ENCODE measurements at places on chromosomes 12 and 14.
A peak's percentile ranks its signal among the peaks of the same experiment; 100 is the strongest.

- no peak for DNase-seq
Observed at GRCh38 chr12:32273063-32273522, 126.3 kb upstream of the FGD4 start.

DNA sequence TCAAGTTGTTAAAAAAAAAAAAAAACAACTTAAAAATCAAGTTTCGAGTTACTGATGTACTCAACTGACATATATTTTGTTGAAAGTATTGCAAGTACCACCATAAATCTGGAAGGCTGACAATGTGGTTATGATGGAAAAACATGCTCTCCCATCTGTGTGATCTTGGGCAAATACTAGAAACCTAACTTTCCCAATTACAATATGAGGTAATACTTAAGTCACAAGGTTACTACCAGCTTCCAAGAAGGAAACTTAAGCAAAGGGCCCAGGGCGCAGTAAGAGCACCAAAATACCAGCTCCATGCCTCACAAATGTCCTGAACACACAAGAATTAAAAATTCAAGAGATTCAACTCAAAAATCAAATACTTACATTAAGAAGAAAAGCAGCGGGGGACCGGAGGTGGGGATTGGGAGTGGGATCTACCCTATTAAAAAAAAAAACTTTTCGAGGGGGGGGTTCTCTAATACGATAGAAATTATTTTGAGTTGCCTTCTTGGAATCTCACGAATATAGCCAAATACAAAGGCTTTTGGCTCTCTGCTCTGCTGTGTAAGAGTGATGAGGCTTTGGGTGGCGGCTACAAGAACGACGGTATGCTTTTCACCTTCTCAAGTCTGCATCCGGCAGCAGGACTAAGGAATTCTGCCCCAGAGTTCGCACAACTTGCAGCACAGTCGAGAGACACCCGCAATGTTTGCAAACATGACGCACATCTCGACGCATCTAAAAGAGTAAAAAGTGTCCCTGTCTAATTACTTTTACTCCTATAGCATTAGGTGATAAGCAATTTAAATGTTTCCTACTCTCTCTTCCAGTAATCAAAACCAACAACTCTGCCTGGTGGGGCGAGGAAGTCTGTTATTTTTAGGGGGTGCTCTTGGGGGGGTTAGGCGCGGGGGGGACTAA is 1.1 kb downstream of the SAV1 start:
- DNase-seq: no peak

DNA sequence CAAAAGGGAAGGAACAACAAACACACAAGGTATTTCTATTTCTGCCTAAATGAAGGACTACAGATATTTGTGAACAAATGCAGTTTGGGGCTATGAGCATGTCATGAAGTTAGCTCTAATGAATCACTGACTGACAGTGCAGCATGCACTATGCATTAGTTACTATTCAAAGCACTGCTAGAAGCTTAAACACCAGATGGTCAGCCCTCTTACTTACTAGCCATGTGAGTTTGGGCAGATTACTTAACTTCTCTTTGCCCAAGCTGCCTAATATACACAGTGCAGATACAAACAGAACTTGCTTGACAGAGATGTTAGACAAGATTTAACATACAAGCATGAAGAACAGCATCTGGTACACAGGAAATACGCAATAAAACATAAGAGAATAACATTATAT is 96.0 kb downstream of the ATXN2 start:
- no peak for DNase-seq

DNA sequence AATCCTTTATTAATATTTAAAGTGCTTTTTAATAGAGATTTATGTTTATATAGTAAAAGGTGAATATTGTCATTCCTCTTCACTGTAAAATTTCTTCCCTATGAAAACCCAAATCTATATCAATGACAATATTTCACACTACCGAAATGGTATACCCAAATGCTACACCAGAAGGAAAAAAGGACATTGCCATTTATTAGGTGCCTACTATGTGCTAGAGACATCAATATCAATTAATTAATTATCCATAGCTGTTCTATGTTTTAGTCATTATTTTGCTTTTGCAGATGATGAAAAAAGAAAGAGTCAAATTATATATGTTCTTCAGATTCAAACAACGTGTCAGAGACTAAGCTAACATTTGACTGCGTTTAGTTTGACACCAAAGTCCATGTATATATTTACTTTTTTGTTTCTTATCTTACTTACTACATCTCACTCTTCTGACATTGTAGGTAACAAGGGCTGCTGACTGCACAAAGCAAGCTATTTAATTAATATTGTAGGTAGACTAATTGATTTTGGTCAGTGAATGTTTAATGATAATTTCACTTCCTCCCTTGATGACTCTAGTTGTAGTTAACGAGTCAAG is 614.0 kb upstream of the FOXG1 start:
- DNase-seq: no peak

GRCh38 chr14:74975059-74975810 is 19.8 kb upstream of the PGF start:
- DNase-seq: no peak

DNA sequence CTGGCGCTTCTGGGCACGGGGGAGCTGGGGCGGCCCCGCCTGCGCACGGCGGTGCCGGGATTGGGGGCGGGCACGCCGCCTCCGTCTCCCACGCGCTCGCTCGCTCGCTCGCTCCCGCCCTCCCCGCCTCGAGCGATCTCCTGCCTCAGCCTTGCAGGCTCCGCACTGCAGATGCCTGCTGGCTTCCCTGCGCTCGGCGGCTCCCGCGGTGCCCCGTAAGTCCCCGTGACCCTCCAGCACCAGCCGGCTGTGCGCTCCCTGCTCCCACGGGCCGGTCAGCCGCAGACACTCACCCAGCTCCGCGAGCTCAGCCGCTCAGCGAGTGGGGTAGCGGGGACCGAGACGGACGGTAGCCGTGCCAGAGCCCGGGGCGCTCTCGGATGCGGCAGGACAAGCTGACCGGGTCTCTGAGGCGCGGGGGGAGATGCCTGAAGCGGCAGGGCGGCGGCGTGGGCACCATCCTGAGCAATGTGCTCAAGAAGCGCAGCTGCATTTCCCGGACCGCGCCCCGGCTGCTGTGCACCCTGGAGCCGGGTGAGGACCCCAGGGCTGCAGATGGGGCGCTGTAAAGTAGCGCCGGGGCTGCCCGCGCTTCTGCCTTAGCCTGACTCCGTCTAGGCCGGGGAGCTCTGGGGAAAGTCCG is at the start of gene TBC1D30:
Gene TBC1D30 (plus strand): TSS at position 148 of the 643 bp plus-strand sequence. CDS start 233 bp downstream, at position 381.
- peak; percentile 30 for DNase-seq

- DNase-seq: no peak
Observed at GRCh38 chr14:59463787-59464485, 1.2 kb downstream of the GPR135 start.

DNA sequence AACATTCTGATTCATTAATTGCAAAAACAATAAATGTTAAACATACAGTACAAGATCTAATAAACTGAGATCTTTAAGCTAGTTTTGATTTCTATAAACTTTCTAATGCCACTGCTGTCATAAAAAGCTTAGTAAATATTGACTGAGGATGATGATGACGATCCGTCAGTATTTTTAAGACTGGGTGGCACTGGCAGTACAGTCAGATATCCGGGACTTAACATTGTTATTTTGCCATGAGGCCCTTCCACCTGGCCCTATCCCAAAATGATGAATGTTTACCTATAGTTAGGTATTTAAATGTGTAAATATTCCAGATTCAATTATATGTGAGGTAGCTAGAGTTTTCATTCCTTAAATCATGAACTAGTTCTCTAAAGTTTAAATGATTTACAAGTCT is 158.5 kb downstream of the FOXA1 start:
- no peak for DNase-seq

- DNase-seq: peak; percentile 16
Observed at GRCh38 chr12:57632073-57632957, 686 bp downstream of the B4GALNT1 start.

GRCh38 chr14:86794689-86795088 is 1198.3 kb downstream of the GALC start:
- no peak for DNase-seq

DNA sequence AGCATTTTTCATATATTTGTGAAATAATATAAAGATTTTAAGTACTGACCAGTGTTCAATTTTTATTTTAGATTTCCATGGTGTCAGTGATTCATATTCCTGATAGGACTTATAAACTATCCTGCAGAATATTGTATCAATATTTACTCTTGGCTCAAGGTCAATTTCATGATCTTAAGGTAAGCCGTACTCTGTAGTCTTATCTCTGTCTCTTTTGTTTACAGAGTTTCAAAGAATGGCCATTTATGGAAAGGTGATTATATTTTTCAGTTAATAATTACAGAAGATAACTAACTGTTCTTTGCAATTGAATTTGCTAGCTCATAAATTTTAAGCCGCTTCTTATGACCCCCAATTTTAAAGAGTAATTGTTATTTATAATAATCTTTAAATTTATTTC is 27.9 kb downstream of the CGRRF1 start:
- DNase-seq: no peak

DNA sequence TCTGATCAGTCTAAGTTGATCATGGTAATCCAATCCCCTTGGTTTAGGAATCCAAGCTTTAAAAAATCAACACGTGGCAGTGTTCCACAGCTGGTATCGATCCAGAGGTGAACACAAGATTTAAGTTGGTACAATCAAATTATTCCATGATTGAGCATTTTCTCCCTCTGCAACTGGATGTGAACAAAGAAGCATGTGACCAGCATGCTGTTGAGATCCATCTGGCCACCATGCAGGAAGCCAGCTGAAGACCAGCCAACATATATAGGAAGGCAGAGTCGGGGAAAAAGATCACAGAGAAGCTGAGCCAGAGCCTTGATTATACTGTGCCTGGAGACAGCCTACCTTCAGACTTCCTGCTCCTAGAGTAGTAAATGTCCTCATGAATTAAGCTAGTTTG is 158.3 kb downstream of the SEC23A start:
- no peak for DNase-seq

DNA sequence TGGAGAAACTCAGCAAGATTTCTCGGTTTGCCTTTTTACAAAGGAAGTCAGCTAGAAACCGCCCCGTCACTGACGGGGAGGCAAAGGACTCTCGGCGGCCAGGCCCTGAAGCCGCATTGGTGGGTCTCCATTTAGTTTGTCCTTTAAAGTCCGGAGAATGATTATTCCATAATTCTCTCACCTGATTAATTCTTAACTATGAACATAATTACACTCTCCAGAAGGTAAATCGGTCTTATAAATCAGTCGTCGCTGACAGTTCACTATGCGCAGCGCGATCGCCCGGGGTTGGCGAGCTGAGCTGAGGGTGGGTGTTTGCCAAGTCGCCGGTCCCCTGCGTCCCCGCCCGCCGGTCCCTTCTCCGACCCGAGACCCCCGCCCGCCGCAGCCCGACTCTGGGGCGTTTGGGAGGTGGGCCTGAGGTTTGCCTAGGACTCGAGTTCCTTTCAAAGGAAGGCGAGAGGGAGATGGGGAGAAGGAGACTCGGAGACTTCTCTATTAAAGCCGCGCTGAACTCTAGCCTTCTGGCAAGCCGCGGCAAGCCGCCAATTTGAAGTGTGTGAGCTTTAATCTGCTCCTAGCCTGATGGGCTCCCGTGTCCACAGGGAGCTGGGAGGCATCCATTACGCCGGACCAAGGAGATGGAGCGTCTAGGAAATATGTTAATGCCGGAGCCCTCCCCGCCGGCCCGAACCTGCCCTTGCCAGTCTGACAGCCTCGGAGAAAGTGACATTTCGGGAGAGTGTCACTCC is 392.9 kb downstream of the NOVA1 start:
- no peak for DNase-seq

GRCh38 chr14:102551995-102552705 is 40.3 kb upstream of the RCOR1 start:
- DNase-seq: no peak

DNA sequence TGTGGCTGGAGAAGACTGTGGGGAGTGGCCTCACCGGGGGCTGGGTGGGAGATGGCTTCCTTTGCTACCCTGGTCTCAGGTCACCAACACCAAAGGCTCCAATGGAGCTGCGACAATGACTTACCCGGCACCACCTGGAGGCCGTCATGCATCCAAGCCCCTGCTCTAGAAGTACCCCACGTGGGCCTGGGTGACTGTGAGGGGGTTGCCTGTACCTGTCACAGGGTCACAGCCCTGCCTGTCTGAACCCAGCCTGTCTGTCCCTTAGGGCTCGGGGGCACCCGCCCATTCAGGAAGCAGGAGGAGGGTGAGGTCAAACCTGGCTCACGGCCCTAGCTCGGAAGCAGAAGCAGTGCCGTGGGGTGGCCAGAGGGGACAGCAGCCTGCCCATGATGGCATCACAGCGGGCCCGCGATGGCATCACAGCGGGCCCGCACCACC is 18.9 kb downstream of the ABCB9 start:
- no peak for DNase-seq

DNA sequence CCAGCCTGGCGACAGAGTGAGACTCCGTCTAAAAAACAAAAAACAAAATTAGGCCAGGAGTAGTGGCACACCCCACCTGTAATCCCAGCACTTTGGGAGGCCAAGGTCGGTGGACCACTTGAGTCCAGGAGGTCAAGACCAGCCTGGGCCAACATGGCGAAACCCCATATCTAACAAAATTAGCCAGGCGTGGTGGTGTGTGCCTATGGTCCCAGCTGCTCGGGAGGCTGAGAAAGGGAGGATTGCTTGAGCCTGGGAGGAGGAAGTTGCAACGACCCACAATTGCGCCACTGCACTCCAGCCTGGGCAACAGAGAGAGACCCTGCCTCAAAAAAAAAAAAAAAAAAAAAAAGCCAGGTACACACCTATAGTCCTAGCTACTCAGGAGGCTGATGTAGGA is 37.0 kb downstream of the KDM2B start:
- DNase-seq: no peak
